ENCODE measurements at places on chromosomes 5 and 9. TPM values are rescaled to one million over a fixed set of nuclear protein-coding genes. Genes with fewer than 3 reads are reported as not detected.

DNA sequence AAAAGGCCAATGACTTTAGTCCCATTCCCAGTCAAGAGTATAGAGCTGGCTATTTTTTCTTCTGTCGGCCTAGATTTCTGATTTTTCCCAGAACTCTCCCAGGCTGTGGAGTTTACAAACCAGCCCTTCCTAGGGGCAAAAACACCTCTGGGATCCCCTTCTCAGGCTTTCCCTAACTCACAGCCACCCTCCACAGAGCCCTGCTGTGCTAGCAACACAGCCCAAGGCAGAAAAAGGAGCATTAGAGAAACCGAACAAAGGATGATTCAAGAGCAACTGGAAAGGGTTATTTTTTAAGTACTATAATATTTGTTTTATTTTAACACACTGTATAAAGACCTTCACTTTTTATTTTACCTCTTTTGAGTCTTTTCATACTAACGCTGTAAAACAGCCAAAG is 234.8 kb downstream of the GLIS3 start:
- DNase-seq: no peak

GRCh38 chr9:21521448-21521847 is 39.3 kb upstream of the IFNE start:
- no peak for DNase-seq

Gene IL3
- not detected for total RNA-seq

GRCh38 chr5:96079075-96079474 is 117.4 kb upstream of the ELL2 start:
- DNase-seq: no peak

DNA sequence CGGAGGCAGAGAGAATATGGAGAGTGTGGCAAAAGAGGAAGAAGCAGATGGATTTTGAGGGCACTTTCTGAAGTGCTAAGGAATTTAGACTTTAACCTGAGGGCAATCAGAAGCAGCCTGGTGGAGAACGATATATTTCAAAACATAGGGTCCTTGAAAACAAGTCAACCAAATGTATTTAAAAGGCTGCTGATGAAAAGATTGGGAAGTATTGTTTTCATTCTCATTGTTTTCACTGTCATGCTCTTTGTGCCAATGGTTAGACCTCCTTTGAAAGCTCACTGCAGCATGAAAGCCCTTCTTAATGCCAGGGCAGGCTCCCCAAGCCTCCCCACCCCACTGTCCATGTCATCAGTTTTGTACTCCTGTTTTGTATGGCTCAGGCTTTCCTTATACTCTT is 2.5 kb upstream of the GPX3 start:
- no peak for DNase-seq
